ENCODE measurements at places on chromosomes 11 and 22.

DNA sequence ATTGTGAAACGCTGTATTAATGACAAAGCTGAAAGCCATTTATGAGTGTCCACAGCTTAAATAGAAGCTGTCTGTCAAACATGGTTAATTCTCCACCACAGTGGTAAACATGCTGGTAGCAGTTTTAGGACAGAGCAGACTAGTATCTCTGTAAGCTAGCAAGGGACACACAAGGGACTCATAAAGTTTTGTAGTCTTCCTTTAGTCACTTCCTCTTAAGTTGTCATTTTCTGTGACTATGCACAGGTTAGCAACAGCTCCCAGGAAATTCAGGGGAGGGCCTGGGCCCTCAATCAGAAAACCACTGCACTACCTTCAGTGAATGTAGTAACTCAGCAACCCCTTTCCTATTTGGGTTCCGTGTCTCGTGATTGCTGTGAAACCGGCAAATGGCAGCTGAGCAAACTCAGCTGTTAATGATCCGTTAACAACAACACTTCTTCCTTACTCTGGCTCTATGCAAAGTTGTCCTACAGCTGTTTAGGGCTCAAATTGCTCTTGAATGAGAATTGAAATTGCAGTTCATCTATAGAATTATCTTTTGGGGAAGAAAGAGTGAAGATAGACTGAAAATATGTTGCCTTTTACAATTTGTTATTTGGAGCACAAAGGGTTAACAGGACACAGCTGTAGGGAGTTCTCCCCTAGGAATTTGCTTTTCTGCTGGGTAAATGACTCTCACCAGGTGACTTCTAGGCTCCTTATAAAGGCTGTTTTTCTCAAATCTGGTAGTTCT lies at the start of gene MMP26:
Gene MMP26, plus strand, starts transcription at position 731 of the 736 bp plus-strand sequence.
- DNase-seq, result no peak

DNA sequence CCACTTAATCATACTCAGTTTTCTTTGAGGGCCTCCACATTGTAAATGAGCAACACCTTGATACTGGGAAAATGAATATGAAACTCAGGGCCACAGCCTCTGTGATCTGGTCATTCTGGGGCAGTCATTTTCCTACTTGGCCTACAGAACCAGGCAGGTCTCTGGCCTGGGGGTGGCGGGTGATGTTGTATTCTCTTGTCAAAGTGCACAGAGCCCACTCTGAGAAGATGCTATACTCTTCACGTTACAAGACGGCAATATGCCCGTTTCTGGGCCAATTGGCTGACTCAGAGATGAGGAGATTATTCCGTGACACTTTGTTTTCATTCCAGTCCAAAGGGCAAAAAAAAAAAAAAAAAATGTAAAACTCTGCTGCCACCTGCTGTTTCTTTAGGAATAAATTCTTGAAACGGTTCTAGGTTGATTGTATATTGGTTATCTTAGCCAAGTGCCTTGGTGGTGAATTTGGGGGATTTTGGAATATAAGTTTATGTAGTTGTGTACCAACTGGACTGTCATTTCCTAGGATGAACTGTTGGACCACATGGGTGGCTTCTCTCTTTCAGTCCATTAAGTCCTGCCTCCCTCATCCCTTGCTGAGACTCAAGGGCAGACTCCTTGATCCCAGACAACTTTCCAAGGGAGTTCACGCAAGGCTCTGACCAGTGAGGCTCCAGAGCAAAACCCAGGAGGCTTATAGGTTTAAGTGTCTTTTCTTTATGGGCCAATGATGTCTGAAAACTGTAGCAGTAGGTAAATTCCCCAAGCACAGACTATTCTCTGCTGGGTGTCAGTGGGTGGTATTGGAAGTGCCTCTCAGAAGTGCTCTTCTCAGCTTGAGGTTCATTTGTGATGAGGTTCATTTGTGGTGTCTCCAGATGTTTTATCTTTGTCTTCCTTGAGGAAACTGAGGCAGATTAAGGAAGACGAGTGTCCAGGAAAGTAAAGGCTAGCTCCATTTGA lies 18.2 kb downstream of the ADM start:
- peak; percentile 51 for DNase-seq

GRCh38 chr11:10114593-10115404 lies 179.2 kb downstream of the SBF2 start:
- DNase-seq, result no peak

DNA sequence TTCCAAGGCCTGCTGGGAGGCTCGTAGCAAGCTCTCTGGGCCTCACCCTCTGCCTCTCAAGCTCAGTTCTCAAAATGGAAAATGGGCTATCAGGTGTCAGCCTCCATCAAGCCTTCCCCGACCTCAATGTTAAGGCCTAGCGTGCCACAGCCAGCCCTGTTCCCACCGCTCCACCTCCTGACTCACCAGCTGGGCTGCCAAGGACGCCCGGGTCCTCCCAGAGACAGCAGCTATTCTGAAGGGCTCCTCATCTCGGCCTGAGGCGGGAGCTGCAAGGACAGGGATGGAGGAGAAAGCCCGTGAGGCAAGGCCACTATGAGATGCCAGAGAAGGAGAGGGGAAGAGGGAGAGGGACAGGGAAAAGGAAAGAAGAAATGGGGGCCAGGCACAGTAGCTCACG lies 19.9 kb downstream of the ARAP1 start:
- DNase-seq, result no peak

All from NCI-H1694 (cell line).